Hematopoietic multipotent progenitor cell treated with erythropoietin and hydrocortisone succinate and interleukin-3 and kit ligand, for 6 days (in vitro differentiated cells): ENCODE measurements at places on chromosomes 12 and 14.

GRCh38 chr14:102283631-102284129 is 21.3 kb downstream of the MOK start:
- DNase-seq = no peak

- DNase-seq = no peak
These were observed 89.8 kb downstream of the BTG1 start for GRCh38 chr12:92055877-92056276.

DNA sequence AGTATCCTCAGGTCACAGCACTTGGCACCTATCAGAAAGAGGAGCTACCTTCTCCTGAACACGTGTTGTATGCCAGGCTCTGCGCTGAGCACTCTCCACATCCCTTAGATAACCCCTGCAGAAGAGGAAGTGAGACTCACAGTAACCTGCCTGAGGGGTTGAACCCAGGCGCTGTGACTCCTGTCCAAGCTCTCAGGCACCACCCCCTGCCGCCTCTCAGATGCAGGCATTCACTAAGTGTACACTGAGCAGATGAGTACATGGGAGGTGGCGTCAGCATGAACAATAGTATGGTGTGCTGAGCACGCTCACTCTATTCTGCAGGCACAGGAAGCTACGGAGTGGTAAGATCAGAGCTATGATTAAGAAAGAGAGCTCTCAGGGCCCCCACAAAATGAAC is 21.0 kb upstream of the RIC8B start:
- no peak for DNase-seq

GRCh38 chr12:121807642-121808347 is 4.0 kb downstream of the SETD1B start:
- no peak for DNase-seq

- DNase-seq = peak; percentile 48
These were observed 15.4 kb downstream of the PXN start for GRCh38 chr12:120249875-120250795.
